ENCODE measurements at places on chromosomes 7 and 10.

GRCh38 chr7:95435422-95435780, 573 bp upstream of the PON2 start:
- no peak for DNase-seq

GRCh38 chr7:78176171-78176570, 377.6 kb downstream of the PHTF2 start:
- no peak for DNase-seq

- DNase-seq: no peak
Measured at GRCh38 chr10:116371737-116372136, 47.5 kb downstream of the CCDC172 start.

DNA sequence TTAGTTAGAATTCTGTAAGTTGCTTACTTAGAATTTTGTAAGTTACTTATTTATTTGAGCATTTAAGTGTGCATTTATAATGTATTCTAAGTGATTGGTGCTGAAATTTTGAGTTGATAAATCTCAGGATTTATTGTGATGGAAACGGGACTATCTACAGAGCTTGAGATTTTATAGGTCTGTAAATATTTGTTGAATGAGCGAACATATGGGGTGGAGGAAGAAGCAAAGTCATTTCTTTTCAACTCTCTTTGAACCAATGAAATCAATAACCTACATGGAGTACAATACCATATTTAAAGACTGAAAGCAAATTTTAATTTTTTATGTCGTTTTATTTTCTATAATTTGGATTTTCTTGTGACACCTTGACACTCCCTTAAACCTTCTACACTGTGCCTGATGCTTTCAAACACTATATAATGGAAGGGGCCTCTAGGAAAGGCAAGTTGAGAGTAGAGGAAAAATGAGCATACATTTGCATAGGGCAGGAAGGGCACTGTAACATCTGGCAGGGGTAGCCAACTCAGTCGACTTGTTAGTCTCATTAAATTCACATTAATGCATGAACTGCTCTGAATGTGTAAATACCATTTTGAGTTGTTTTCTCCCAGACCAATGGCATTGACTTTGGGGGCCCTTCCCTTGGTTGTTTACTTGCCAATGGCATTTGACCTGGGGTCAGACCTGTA, 204.2 kb downstream of the DYNC1I1 start:
- no peak for DNase-seq

DNA sequence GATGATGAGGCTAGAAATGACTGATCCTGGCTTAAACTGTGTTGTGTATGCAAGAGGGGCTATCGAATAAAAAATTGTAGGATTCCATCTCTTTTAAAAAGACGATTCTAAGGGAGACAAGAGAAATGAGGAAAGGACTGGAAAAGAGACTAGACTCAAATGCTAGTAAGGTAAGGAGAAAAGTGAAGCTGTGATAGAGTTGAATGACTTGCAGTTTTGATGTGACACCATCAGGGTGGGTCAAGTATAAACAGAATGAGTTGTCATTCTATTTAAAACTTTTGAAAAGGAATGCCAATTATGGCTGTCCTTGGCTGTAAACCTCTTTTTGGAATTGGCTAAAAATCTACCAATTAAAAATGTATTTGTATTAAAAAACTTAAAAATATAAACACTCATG, 184.5 kb upstream of the PHF14 start:
- DNase-seq: no peak

DNA sequence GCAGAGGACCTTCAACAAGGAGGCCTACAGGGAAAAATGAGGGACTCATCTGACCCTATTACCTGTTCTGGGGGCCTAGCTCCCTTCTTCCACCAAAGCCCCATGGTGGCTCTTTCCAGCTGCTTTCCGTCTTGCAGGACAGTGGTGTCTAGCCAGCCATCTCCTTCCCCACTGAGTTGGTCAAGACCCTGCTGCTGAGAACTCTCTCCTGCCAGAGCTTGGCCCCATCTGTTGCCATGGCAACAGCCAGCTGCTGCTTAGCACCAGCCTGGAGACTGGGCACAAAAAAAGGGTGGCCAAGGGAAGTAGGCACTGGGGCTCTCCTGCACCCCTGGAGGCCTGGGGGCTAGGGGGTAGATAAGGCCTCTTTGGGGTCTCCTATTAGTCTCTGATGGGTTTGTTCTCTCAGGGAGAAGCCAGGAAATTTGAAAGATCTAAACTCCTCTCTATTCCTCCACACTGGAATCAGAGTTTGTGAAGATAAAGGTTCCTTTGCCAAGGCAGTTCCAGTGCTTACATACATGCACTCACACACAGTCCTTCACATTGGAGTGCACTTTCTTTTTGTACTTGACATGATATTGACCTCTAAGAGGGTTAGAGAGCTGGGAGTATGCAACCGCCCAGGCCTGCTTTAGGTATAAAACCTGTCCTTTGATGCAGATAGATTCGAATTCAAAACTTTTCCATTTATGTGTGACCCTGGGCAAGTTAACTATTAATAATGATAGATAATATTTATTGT, 15.8 kb downstream of the TSPAN33 start:
- DNase-seq: peak; percentile 42

DNA sequence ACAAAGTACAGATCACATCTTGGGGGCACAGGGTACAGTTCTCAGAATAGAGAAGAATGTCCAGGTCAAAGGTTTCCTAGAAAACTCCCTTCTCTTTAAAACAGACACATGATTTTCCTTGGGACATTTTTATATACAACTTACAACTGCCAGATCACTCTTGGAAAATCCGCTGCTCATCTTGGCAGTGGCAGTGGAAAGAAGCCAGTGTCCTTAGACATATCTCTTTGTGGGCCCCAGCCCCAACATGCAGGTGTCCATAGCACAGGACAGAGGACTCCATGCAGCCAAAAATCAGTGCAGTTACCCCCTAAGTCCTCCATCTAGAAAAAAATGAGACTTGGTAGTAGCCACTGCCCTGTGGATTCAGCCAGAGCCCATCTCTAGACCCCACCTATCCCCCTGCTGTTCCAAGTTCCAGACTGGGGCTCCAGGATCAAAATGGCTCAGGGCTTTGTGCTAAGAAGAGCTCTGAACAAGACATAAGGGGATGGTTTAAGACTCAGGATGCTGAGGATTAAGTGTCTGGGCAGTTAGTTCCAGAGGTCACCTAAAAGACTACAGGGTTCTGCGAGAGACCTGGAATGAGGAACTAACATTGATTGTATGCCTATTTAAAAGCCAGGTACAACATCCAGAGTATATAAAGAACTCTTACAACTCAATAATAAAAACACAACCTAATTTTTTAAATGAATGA, 34.4 kb downstream of the HIPK2 start:
- no peak for DNase-seq

- no peak for DNase-seq
Measured at GRCh38 chr7:31937982-31938381, 132.2 kb downstream of the PDE1C start.

- DNase-seq: no peak
Measured at GRCh38 chr7:149615690-149616270, 118.2 kb upstream of the ZNF746 start.

Data from NCI-H1092 (cell line).